Heart right ventricle (tissue), 16 donors: ENCODE measurements at places on chromosomes 12 and 14. TPM values are rescaled to one million over a fixed set of nuclear protein-coding genes. Genes with fewer than 3 reads are reported as not detected.

Gene MIP
- total RNA-seq, result not detected

DNA sequence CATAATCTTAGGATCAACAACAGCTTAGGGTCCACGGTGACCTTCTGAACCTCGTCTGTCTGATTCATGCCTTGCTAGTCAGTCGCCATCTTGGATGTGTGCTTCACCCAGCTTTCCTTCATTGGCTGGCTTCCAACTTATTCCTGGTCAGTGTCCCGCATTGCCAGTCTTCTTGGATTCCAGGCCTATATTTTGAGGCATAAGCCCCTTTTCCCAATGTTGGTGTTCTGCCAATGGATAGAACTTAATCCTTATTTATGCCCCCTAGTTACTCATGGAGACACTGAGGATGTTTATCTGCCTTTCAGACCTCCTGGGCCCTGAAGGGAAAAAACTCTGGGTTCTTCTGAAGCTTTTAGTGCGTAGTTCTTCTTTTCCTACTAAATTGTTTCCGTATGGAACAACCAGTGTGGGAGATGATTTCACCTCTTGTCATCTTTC, 5.8 kb downstream of the JDP2 start:
- DNase-seq, result no peak

DNA sequence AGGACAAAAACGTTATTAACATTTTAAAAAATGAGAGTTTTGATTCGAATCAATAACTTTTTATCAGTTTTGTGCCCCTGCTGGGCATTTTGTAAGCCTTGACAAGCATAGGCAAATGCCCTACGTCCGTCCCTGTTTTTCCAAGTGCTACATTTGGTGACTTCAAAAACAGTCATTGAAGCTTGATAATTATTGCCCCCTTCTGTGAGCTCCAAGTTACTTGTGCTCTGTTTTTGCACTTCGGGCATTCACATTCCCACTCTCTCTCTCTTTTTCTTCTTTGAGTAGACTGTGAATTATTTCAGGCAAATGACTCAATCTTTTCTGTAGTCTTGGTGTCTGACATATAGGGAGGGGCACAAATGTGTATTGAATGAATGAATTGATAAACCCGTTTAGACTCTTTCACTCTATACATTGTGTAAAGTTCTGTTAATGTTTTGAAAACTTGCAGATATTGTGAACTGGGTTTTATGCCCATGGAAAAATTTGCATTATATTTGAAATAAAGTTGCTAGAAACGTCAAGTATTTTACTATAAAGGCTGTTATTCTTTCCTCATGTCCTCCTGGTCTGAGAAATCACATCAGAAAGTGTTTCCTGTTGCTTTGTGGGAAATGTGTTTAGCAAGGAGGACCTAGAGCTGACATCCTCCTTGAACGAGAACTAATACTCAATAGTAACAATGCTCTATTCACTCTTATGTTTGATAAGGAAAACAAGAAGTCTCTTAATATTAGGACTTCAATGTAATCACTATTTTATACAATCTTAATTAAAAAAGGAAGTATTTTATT, 1.4 kb downstream of the APAF1 start:
- DNase-seq, result no peak

- no peak for DNase-seq
These were observed 242.2 kb upstream of the NPAS3 start for GRCh38 chr14:32696325-32697091.

- DNase-seq, result no peak
These were observed 105.8 kb upstream of the ATXN7L3B start for GRCh38 chr12:74431801-74432200.

- no peak for DNase-seq
These were observed 9.9 kb downstream of the KRT83 start for GRCh38 chr12:52311285-52311648.

DNA sequence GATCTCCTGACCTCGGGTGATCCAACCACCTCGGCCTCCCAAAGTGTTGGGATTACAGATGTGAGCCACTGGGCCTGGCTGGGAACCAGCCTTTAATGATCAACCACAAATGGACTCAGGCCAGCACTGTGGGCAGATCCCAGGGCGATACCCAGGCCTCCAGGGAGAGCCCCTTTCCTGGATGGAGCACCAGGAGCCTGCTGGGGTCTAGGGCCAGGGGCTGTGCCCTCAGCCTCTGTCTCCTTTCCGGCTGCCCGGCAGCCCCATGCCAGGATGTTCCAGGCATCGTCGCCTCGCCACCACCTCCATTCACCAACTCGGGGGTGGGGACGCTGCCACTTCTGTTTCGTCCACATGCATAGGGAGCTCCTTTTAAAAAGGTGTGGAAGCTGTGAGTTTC, 2.3 kb downstream of the ADGRD1 start:
- DNase-seq, result no peak

GRCh38 chr12:126883697-126884096, 1383.3 kb upstream of the TMEM132C start:
- DNase-seq, result peak; percentile 30

- no peak for DNase-seq
These were observed 15.1 kb downstream of the PPM1H start for GRCh38 chr12:62919838-62920237.

DNA sequence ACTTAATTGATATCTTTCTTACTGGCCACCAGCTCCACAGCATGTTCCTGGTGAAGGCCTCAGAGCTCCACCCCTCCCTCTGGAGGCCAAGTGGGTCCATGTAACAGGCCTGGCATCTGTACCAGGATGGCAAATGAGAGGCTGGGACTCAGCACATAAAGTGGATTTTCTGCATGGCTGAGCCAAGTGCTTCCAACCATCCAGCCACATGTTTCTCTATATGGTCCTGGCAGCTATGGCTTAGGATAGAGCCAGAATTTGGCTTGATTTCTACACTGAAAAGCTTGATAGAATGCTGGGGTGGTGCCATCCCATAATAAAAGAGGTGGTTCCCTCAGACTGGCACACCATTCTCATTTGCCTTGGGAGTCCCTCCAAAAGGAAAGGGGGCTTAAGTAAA, 94.1 kb downstream of the PAX9 start:
- DNase-seq, result no peak
